ENCODE measurements at places on chromosomes 3 and 15.

DNA sequence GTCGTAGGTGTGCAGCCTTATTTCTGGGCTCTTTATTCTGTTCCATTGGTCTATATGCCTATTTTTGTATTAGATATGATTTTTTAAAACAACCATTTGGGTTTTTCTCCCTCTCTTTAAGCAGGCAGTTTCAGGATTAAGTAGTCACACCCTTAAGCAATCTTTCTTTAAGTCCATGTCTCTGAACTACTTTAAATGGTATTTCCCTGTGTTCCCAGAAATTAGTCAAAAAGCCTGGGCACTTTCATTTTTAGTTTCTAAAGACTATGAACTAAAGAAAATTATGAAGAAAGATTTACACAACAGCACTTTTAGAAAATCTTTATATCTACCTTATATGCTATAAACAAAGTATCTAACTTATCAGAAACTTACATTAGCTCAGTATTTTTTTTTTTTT is 110.3 kb downstream of the FAIM start:
- DNase-seq: no peak

- DNase-seq: peak; percentile 77
Observed at GRCh38 chr3:124688581-124689454, 41.4 kb upstream of the UMPS start.

DNA sequence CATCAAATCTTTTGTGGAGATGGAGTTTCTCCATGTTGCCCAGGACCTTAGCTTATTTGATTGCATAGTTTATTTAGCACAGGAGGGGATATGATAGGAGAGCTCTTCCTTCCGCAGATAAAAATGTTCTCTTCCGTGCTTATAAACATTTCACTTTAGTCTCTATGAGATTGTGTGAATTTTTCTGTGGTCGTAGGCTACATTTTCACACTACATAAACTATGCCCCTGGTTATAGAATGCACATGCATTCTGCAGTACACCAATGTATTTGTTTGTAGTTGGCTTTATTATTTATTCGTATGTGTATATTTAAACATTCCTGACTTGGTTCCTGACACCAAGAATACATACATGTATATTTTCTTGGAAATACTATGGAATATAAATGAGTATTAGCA is 139.2 kb downstream of the UBE2E2 start:
- no peak for DNase-seq

DNA sequence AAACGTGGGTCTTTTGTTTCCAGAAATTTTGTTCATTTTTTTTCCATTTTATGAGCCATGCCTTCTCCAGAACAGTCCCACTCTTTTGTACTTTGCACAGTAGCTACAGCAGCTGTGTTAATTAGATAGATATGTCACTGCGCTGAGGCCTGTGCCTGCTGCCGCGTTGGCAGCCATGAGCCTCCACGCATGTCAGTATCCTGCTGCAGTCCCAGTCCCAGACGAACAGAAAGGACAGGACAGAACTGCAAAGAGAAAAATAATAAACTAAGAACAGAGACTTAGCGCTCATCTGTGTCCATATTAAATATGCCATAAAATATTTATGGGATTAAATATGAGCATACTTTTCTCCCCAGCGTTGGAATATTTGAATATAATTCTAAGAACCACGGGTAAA is 442.4 kb upstream of the RARB start:
- DNase-seq: no peak

DNA sequence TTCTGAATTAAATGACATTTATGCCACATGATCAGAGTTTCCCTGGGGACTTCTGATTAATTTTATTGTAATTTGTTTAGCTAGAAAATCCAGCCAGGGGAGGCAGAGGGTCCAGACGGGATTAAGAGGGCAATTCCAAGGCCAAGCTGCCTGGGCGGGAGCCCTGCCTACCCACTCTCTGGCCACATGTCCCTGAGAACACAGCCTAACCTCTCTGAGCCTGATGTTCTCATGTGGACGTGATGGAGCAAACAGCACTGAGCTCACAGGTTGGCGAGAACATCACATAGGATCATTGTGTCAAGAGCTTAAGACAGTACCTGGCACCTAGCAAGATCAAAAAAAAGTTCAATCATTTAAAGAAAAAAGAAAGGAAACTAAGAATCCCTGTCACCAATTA is 1.0 kb downstream of the LRRC2 start:
- peak; percentile 17 for DNase-seq

GRCh38 chr3:10242182-10243065 is 5.8 kb upstream of the TATDN2 start:
- DNase-seq: no peak

DNA sequence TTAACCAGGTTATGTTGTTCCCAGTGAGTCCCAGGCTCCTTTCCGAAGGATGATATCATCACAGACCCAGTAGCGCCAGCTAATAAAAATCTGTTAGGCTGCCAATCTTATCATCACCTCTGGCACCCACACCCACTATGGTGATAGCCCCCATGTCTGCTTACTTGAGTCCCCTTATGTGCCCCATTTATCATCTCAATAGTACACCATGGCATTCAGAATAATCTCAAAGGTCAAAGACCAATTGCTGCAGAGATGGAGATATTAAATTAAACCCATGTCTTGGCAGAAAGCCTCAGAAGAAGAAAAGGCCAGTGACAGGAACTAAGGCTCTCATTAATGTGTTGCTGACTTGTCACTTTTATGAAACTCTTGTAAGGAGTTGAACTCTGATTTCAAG is 32.8 kb downstream of the CPNE4 start:
- no peak for DNase-seq

- DNase-seq: no peak
Observed at GRCh38 chr15:35481992-35482391, 64.0 kb downstream of the DPH6 start.

- DNase-seq: no peak
Observed at GRCh38 chr15:22949074-22949547, 31.1 kb downstream of the CYFIP1 start.

- DNase-seq: no peak
Observed at GRCh38 chr15:101120473-101120872, 131.4 kb downstream of the CHSY1 start.

DNA sequence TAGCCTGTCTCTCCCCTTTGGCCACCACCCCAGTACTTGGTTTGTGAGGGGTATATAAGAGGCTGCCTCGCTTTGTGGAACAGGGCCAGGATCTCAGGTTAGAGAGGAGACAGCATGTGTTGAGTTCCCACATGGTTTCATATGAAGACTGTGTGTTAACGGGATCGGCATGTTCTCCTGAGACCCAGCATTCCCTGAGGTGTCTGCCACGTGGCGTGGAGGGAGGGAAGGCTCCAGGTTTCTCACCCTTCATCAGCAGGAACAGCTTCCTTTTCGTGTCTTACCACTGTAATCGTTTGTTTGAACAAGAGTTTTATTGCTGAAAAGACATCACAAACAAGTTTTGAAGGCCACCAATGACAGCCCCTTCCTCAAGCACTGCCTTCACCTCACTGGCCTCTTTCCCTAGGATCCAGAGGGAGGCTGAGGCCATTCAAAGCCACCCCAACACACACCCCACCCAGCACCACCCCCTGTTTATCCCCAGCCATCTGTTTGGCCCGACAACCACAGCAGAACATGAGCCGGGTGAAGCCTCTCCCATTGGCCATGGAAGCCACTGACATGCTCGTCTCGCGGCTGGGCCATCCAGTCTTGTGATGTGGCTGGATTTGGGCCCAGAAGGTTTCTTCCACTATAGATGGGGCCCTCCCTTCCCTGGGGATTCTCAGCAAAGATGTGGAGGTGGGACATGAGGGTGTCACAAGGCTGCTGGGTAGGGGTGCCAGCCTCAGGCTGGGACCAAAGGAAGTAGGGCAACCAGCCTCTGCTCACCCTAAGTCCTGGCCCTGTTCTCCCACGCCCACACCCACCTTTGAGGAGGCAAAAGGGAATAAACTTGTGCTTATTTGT is 10.0 kb downstream of the BHLHE40 start:
- DNase-seq: peak; percentile 88

- no peak for DNase-seq
Observed at GRCh38 chr3:23108451-23109057, 94.6 kb upstream of the UBE2E2 start.

- DNase-seq: no peak
Observed at GRCh38 chr15:36964626-36965025, 135.7 kb downstream of the MEIS2 start.

DNA sequence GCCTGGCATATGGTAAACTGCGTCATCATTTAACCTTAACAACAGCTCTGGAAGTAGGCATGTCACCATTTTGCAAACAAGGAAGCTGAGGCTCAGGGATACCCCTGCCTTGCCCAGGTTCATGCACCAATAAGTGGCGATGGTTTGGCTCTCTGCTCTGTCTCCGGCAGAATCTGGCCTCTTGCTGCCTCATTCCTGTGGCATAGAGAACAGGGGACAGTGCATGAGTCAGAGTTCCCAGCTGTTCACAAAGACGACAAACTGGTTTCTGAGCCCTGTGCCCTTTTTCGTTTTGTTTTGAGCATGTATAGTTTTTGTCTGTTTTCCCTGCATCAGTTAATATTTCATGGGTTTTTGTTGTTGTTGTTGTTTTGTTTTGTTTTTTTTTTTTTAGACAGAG is 236.8 kb downstream of the OPA1 start:
- DNase-seq: no peak

DNA sequence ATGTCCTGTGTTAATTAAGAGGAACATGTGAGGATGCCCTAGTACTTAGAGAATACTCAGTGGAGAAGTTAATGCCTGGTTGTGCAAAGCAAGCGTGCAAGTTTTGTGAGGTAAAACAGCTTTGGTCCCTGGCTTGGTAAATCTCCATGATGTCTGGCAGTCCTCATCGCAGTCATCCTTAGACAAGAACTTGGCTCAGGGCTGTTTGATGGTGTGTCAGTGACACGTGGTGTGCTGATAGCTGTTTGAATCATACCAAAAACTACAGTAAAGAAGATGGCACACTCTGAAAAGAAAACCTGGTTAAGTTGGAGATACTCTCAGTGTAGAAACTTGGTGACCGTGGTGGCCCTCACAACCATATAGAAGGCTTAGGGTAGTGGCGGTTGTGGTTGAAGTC is 361.7 kb downstream of the FEZF2 start:
- no peak for DNase-seq

DNA sequence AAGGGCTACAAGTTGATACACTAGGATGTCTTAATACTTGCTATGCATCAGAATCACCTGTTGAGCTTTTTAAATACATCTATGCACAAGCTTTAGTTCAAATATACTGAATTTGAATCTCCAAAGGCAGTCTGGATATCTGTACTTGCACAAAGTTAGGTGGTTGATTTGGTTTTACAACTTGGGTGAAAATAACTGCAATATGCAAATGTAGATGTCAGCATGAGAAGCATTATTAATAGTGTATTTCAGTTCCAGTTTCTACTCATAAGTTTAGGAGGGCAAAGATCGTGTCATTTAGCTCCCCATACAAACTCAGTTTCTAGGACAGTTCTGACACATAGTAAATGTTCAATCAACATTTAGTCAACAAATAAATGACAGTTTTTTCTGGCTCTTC is 25.6 kb downstream of the IQCB1 start:
- no peak for DNase-seq

DNA sequence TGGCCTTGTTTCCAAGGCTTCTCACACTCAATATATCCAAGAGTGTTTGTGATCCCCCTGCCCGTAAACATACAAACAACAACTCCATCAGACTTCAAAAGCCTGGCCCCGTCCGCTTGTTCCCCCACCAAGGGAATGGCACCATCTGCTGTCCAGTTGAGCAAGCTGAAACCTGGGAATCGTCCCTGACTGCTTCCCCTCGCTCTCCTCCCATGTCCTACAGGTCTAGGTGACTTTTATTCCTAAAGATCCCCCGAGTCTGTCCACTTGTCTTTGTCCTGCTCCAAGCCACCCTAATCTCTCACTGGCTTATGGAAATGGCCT is 27.9 kb upstream of the FAM174B start:
- peak; percentile 77 for DNase-seq

DNA sequence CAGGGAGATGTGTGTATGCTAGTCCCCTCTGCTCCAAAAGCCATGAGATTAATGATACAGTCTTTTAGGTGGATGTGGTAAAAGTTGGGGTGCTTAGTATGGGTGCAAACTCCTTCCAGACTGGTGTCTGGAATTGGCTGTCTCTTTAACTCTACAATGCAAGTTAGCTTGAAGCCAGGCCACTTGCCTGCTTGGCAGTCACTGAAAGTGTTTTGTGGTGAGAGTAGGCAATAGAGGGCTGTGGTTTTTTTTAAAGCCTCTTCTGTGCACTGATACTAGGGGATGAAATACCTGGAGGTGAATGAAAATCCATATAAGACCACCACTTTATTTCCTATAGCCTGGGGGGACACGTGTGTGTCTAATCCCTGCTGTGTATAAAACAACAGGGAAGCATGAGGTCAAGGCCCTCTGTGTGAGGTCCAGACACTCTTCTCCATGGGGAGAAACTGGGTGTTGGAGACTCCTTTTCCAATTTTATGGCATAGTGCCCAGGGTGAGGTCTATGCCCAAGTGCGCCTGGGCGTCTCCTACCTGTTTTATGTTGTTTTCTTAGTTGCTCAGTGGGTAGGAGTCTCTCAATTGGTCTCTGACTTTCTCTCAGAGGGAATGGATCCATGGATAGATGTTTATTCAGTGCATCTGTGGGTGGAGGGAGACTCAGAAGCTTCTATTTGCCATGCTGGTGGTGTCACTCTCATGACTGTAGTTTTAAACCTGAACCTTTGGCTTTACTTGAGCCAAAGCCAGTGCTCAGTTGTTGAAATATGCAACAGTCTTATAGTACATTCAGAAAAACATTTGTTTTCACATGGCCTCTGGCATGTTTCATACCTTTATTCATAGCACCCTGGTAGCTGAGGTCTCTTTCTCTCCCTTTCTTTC is 327.8 kb upstream of the ATP11B start:
- no peak for DNase-seq

- DNase-seq: no peak
Observed at GRCh38 chr3:135992072-135992471, 26.5 kb downstream of the PPP2R3A start.

- DNase-seq: no peak
Observed at GRCh38 chr3:131110087-131110486, 83.4 kb downstream of the NEK11 start.

- DNase-seq: no peak
Observed at GRCh38 chr3:176935194-176935888, 261.9 kb downstream of the TBL1XR1 start.

DNA sequence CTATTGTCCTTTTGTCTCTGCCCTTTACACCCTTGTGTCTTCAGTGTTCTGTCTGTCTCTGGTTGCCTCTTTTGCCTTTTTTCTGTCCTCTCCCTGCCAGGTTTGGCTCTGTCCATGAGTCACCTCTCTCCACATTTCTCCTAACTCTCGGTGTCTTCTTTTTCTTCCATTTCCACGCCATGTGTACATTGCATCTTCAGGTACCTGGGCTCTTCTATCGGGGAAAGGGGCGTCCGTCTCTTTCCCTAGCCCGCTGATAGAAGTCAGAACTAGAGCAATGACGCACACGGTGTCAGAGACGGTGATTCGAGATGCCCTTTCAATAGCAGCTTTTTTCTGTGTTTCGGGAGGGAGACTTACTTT is 641 bp downstream of the OPA1 start:
- DNase-seq: no peak

GRCh38 chr3:18134386-18135059 is 290.6 kb downstream of the SATB1 start:
- DNase-seq: no peak

GRCh38 chr3:126715432-126715831 is 11.4 kb downstream of the CHCHD6 start:
- no peak for DNase-seq
